Pons (tissue), 1 donor: ENCODE measurements at places on chromosomes 3 and 15.
A peak's percentile ranks its signal among the peaks of the same experiment; 100 is the strongest.

GRCh38 chr3:48474619-48475018 lies 28.1 kb downstream of the ATRIP start:
- DNase-seq = no peak

GRCh38 chr3:171311784-171312183 lies 148.4 kb downstream of the TNIK start:
- DNase-seq = no peak

DNA sequence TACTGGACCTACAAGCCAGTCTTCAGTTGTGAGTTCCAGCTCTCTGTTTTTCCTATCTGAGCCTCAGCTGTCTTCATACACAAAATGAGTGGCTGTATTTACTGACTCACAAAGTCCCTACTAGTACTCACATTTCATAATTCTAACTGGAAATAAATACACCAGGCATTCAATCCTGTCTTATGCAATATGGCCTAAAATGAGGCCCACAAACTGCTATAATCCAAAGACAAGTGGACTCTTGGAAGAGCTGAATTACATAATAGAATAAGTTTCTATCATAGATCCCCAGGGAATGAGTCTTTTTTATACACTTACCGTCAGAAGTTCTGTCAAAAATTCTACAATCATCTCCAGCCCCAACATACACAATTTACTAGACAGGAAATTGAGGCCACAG lies 211.9 kb downstream of the LRRN1 start:
- DNase-seq = no peak

GRCh38 chr3:27521179-27521871 lies 37.1 kb upstream of the SLC4A7 start:
- DNase-seq = no peak

GRCh38 chr15:82846621-82847020 lies 37.2 kb downstream of the WHAMM start:
- DNase-seq = no peak

DNA sequence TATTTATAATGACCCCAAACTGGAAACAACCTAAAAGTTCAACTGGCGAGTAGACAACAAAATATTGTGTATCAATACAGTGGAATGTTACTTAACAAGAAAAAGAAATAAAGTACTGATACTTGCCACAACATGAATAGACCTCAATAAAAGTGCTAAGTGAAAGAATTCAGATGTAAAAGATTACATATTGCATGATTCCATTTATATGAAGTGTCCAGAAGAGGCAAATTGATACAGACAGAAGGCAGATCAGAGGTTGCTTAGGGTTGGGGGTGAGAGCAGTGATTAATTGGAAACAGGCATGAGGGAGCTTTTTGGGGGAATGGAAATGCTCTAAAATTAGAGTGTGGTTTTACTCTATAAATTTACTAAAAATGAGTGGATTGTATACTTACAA lies 183.3 kb downstream of the SATB1 start:
- DNase-seq = no peak

DNA sequence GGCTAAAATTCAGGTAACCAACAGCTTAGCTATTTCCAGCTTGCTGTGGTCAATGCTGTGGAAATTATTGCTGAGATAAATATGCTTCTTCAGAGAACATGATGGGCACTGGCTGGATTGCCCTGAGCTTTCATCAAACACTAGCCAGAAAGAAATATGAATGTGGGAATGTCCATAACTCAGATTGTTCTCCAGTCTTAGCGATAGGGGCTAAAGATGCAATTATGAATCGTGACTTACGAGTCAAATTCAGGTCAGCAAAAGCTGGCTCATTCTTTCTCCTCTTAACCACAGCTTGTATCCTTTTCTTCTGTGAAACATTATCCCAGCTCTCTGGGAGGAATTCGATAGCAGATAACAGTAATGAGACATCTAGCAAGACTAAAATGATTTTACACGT lies 307.6 kb downstream of the RYR3 start:
- no peak for DNase-seq

DNA sequence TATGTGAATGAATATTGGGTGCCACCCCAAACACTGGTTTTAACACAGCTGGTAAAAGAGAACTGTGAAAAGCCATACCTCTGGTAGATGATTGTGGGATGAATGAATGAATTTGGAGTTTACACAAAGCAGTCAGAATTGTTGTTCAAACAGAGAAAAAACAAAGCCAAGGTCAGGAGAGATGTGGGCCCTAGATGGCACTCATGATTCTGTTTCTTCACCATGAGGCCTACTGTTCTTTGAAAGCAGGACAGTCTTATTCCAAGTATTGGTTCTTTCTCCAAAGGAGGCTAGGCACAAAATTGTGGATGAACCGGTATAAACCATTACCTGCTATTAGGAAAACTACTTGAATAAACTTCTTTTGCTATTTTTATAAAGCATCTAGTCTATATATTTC lies 97.6 kb downstream of the SAMMSON start:
- DNase-seq = peak; percentile 67

DNA sequence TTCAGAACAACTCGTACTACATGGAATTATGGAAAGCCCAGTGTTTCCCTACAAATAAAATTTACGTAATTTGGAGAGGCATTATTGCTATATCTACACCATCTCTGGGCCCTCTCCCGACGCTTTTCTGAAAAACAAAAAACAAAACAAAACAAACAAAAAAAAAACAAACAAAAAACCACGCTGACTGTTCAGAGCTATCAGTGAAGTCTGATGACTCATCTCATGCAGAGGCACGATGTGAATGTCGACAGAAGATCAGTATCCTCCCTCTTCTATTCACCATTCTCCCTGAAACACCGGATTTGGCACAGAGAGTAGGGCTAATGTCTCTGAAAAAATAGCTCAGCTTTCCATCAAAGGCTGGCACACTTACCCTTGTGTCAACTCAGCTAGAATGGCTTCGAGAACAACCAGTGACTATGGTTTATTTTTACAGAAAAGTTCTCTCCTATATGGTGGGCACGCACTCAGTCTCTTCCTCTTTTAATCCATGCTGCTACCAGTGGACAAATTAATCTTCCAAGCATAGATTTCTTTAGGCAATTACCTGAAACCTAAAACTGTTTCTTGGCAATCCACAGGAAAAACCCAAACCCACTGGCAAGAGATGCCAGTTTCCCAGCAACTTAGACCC lies 1.5 kb downstream of the CRBN start:
- no peak for DNase-seq

DNA sequence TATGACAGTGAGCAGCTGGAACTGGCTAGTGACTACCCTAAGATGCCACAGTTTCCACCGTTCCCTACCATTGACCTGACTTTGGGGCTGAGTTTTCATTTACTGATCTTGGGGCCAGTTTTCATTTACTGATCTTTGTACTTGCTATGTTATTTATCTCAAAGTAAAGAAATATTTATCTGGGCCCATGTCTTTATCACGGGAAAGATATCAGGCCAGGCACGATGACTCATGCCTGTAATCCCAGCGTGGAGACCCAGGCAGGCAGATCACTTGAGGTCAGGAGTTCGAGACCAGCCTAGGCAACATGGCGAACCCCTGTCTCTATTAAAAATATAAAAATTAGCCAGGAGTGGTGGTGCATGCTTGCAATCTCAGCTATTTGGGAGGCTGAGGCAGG lies 83.5 kb downstream of the EOMES start:
- no peak for DNase-seq

DNA sequence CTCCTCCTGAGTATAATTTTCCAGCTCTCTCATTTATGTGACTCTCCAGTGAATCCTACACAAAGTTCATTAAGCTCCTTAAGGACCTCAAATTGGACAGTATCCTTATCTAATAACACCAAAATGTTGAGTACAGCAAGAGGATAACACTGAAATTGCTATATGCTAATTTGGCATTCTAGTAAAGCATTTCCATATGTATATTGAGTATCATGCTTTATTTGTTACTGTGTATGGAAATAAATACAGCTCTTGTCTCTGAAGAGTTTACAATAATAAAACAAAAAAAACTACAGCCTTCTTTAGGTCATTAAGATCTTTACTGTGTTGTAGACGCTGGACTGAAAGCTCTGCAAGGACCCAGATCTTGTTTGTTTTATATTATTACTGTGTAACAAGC lies 1341.3 kb downstream of the ROBO1 start:
- no peak for DNase-seq

- no peak for DNase-seq
Measured at GRCh38 chr3:192022412-192022811, 561.4 kb downstream of the PYDC2 start.

DNA sequence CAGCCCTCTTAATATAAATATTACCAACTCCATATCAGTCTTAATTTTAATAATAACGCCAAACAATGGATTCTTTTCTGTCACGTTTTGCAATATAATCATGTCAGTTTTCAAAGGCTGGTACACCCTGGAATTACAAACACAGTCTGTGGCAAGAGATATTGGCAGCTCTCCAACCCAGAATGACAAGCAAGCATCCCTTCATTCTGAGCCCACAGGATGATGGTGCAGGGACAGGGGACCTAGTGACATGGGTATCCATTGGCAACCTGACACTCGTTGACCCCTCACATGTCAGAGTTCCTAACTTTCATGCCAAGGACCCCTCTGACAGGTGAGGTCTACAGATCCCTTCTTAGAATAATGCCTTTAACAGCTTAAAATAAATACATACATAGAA lies 154.5 kb upstream of the TSC22D2 start:
- DNase-seq = peak; percentile 61

DNA sequence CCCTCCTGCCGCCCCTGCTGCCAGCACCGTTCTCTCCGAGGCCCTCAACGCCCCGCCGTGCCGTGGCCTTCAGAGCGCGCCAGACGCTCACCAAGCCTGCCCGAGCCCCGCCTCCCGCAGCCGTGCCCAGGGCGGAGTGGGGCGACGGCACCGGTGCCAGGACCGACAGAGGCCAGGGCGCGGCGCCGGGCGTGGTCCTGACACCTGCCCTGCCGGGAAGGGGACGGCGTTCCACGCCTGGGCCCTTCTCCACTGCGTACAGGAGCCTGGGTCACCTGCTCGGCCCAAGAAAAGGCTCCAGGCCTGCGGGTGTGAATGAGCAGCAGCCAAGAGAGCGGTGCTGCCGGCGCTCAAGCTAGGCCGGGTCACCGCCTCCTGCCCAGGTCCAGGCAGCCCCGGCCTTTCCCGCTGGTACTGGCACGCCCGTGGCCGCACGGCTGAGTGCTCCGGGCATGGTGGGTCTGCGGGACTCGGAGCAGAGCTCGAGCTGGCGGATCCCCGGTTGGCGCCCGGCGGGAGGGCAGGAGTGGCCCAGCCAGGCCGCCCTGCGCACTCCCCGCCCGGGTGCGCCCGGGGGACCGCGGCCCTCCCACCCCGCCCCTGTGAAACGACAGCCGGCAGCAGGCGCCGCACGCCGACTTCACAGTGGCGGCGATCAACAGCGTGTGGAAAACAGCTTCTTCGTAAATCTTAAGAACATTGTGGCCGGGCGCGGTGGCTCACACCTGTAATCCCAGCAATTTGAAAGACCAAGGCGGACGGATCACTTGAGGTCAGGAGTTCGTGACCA lies 4.2 kb downstream of the OCA2 start:
- no peak for DNase-seq

DNA sequence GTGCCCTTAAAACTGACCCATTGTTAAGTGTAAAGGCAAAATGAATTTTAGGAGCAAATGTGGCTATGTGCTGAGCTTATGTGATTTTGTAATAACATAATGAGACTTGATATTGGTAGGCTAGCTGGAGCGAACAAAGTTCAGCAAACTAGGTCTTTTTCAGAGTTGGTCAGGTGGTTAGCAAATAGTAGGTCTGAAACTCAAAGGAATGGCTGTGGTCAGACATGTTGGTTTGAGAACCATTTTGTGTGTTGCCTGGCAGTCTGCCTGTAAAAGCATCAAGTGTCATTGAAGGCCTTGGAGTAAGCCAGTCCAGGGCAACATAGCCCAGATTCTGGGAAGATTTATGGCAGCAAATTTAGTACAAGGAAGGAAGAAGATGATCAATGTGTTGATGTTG lies 16.4 kb downstream of the FBXO22 start:
- no peak for DNase-seq

DNA sequence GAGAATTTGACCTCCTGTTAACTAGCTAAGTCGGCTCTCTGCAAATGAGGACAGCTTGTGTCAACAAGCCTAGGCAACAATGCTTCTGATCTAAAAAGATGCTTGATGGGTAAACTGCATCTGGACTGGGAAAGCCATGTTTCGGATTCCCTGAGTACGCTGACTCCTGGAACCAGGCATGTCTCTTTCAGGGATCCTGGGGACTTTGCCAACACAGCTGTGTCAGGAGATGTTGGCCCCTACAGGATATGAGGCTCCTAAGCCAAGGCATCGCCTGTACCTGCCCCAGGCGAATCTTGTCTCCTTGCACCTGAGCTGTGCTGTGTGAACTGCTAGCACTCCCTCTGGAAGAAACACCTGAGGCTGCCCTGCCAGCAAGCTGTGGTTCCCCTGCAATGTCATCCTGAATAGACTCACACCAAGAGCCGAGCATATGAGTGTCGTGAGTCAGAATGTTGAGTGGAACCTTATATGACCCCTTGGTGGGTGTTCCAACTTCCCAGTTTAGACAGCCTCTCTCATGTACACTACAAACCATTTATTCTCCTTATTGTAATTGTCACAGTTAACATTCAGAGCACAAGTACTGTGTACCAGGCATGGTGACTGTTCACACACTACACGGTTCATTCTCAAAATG lies 17.0 kb downstream of the EOGT start:
- no peak for DNase-seq
